ENCODE measurements at places on chromosomes 11 and 22.
A peak's percentile ranks its signal among the peaks of the same experiment; 100 is the strongest.

GRCh38 chr11:24687531-24688147 lies 190.8 kb downstream of the LUZP2 start:
- DNase-seq = no peak

DNA sequence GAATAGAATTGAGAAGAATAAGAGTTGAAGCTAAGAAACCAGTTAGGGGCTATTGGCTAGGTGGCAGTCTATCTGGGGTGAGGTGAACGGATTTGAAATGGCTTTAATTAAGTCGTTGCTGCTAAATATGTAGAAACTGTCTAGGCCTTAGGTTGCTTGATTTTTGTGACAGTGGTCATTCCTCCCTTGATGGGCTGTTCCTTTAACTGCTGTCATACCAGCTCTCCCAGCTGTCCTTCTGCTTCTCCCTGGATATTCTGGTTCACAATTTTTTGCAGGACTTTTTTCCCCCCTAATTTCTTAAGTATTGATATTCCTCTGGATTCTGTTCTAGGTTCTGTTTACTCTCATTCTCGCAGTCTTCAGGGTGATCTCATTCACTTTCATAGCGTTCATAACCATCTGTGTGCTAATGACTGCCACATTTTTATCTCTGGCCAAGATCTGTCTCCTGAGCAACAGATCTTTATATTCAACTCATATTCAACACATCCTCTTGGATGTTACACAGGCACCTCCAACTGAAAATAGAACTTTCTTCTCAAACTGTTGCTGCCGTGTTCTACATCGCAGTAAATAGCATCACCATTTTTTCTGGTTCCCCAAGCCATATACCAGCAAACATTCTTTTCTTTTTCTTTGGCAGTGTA lies 134.1 kb downstream of the UVRAG start:
- DNase-seq = no peak

GRCh38 chr11:1778141-1778911 lies 14.6 kb upstream of the CTSD start:
- DNase-seq = no peak

DNA sequence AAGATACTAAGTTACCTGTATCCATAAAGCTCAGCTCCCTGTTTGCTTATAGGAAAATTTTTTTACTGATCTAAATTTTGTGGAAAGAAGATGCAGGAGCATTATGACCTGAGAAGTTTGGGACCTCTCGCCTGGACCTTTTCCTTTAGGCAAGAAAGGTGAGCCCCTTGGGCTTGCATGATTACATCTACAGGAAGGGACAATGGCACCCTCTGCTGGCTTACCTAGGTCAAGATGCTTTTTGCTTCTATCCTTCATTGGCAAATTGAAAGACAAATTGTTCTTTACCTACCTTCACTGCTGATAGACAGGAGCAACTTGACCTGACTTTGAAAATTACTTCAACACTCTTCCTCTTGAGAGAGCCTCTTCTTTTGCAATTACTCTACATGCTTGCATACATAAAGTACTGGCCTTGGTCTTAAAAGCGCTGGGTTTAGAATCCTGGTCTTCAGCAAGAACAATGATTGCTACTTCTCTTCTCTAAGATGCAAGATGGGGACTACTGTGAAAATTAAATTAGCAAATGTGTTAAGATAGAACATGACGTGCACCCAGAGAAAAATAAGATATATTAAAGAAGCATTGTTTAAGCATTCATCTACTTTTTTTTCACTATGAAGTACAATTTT lies 147.2 kb downstream of the TRPC6 start:
- peak; percentile 5 for DNase-seq
